ENCODE measurements at places on chromosomes 13 and 19.

DNA sequence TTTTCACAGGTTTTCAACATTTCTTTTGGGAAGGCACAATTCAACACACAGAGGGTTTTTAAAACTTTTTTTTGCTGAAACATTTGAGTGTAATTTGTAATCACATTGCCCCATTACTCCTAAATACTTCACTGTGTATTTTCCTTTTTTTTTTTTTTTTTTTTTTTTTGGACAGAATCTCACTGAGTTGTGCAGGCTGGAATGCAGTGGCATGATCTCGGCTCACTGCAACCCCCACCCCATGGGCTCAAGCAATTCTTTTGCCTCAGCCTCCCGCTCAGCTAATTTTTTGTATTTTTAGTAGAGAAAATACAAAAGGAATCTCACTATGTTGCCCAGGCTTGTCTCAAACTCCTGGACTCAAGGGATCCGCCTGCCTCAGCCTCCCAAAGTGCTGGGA is 14.8 kb upstream of the DNAJC15 start:
- no peak for DNase-seq

- no peak for DNase-seq
Observed at GRCh38 chr19:14507704-14508542, 10.3 kb downstream of the DNAJB1 start.

- DNase-seq = no peak
Observed at GRCh38 chr19:30712431-30713337, 340.5 kb downstream of the ZNF536 start.

- no peak for DNase-seq
Observed at GRCh38 chr19:17325881-17326594, 8.6 kb downstream of the ANO8 start.

DNA sequence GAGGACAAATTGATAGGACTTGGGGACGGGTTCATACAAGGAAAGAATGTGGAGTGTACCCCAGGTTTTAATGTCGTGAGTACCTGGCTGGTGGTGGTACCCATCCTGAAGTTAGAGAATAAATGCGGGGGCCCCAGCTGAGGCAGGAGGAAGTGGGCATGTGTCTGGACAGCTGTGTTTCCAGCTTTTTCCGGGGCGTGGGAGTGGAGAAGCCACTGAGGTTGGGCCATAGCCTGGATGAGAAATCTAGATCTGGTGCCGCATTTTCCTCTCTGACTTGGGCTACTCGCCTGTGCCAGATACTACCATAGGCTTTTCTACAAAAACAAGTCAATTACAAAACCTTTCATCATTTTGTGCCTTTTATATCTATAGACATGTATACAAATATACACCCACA is 147.4 kb downstream of the STK24 start:
- no peak for DNase-seq

DNA sequence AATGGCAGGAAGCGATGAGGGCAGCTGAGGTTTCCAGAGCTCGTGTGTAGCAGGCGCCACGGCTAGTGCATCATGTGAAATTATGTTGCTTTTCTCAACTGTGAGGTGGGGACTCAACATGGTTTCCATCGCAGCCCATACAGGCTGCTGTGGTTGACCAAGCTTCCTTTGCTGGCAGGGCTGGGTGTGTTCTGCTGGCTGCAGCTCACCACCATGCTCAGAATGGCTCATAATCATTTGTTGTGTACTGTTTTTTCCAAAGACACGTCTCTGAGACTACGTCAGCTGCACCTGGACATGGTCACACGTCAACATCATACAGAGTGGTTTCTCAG is 16.1 kb upstream of the RASA3 start:
- DNase-seq = no peak

- no peak for DNase-seq
Observed at GRCh38 chr13:32026623-32027022, 5.0 kb upstream of the FRY start.

DNA sequence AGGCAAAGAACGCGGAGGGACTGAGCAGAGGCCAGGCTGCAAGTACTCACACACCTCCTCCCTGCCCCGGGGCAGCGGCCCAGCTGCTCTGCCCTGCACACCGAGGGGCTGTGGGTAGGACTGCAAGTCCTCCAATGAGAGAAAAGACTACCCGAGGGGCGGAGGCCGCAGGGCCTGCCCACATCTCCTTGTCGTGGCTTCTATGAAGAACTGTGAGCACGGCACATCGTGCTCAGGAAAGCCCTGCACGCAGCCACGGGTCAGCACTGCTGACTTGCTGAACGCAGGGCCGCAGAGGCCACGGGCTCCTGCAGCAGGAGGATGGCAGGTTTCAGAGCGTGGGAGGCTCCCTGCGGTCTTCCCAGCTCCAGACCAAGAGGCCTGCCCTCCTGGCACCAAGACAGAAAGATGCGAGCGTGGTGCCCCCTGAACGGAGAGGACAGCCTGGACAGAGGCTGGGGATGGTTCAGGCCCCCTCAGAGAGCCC is 37.4 kb downstream of the CEBPG start:
- DNase-seq = no peak

GRCh38 chr13:70363991-70364390 is 255.7 kb upstream of the KLHL1 start:
- DNase-seq = peak; percentile 4

DNA sequence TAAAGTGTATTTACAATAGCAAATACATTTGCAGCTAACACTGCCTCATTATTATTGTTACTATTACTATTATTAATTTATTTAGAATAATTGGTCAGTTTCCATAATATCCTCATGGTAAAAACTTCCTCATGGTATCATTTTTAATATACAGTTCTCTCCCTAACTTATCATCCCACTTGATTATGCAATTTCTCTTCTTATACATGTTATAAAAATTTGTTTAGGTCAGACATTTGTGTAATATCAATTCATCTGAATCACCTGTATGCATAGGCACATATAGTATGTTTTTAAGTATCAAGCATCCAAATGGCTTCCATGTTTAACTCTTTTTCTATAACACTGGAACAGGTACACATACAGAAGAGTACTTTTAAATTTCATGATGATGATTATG is 210.8 kb upstream of the STARD13 start:
- no peak for DNase-seq

DNA sequence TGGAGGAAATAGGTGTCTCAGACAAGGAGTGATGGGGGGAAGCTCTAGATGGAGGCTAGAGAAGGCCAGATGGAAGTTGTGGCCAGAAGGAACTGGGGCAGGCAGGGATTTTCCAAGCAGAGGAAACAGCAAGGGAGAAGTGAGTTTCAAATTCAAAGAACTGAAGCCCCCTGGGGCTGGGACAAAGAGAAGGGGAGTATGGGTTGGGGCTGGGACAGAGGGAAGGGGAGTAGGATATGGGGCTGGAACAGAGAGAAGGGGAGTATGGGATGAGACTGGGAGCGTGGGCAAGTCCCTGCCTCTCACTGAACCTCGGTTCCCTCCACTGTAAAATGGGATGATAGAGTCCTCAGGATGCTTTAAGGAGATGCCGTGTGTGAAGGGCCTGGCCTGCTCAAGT is 1.9 kb upstream of the GTF2F1 start:
- DNase-seq = no peak

DNA sequence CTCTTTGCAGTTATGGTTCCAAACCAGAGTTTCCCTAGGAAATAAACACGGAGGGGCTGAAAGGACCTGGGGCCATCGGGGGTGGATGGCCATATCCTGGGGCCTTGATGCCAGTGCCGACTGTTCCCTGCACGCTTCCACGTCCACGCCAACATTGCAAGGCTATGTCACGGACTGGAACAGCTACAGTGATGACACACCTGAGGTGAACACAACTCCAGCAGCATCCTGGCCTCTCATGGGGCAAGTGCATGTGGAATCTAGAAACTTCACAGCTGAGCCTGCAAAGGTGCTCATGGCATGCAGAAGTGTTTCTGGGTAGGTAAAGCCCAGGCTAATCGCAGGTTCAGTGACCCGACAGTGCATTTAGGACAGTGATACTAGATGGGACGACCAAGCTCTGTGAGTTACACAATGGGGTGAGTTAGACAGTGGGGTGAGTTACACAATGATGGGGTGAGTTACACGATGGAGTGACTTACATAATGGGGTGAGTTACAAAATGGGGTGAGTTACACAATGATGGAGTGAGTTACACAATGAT is 52.0 kb upstream of the GAS6 start:
- no peak for DNase-seq

- DNase-seq = no peak
Observed at GRCh38 chr13:46797501-46798237, 708 bp upstream of the ESD start.

DNA sequence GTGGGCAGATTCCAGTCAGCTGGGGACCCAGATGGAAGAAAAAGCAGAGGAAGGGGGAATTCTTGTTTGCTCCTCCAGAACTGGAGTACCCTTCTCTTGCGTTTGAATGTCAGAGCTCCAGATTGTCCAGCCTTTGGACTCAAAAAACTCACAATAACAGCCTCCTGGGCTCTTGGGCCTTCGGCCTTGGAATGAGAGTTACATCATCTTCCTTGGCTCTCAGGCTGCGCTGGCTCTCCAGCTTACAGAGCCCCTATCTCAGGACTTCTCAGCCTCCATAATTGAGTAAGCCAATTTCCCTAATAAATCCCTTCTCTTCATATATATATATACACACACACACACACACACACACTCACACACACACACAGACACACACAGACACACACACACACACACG is 1215.7 kb upstream of the SLC10A2 start:
- DNase-seq = no peak

DNA sequence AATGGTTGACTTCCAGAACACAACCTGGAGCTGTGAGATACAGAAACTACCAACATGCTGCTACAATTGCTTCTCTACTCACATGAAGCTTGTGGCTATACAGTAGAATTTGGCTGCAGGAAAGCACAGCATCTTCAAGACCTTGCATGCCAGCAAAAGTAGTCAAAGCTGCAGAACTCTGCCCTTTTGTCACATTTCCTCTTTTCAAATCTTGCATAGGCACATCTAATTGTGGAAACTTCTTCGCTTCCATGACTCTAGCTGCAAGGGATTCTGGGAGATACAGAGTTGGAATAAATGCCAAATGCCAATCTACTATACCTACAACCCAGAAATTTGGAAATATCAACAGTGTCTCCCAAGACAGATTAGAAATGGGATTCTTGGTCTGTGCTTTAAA is 462.2 kb downstream of the FOXO1 start:
- no peak for DNase-seq

DNA sequence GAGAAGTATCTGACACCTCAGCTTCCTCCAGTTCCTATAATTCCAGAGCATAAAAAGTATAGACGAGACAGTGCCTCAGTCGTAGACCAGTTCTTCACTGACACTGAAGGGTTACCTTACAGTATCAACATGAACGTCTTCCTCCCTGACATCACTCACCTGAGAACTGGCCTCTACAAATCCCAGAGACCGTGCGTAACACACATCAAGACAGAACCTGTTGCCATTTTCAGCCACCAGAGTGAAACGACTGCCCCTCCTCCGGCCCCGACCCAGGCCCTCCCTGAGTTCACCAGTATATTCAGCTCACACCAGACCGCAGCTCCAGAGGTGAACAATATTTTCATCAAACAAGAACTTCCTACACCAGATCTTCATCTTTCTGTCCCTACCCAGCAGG is 3.1 kb downstream of the KLF5 start:
- no peak for DNase-seq

- no peak for DNase-seq
Observed at GRCh38 chr13:46207828-46208227, 3.9 kb upstream of the LRRC63 start.

GRCh38 chr13:110993788-110994187 is 78.9 kb upstream of the ANKRD10 start:
- no peak for DNase-seq

DNA sequence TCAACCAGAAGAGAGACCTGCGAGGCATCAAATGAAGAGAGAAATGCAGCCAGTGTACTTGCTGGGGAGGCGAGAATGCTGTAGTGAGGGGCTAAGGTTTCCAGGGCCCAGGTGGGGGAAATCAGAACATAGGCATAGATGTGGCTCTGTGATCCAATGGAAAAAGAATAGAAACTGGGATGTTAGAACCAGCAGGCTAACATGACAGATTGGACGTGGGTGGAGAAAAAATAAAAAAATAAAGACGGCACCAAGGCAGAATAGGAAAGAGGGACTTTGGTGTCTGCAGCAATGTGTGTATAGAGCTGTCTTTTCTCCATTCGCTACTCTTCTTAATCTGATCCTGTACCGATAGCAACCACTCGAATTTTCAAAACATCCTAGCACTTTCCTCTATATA is 381.0 kb upstream of the NBEA start:
- no peak for DNase-seq

GRCh38 chr19:35882114-35882832 is 13.9 kb downstream of the APLP1 start:
- DNase-seq = peak; percentile 75

DNA sequence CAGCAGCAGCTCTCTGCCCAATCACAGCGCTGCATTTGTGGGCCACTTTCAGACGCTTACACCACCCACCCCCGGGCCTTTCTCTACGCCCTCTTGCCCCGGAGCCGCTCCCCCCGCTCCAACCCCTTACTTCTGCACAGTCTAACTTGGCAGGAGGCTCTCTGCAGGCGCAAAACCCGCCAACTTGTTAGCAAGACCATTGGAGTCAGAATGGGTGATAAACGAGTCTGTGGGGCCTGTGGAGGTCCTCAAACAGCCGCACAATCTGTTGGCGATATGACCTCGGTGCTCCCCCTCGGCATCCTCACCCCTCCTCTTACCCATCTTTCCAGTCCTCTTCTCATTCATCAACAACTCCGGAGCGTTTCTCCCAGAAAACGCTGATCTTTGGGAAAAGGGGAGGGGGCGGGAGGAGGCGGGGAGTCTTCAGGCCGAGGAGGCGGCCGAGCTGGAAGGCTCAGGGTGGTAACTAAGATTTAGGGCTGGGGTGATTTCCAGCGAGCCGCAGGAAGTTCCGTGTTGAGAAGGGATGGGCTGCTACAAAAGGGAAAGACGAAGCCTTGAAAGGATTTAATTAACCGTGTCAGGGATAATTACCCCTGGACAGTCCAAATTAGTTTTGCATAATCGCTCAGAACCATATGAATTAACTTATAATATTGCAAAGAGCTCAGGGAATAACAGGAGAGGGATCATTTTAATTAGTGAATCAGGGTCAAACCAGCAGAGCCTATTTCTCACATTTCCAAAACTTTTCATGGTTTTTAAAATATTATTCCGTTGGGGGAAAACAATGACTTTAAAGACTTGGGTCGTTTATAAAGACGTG is 4.1 kb downstream of the SOX21 start:
- no peak for DNase-seq

DNA sequence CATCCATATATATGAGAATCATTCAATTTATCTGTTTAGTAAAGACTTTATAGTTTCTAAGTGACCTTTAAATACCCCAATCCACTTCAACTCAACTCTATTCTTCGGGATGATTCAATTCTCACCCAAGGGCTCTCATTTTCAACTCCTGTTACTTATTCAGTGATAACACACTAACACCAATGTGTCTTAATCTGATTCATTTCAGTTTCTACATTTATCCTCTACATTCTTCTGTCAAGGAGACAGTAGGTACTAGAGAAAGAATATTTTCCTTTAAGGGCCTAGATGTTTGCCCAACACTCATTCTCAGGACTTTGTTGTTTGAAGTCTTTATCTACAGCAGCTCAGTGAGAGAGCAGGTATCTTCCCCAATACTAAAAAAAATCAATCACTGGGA is 7.1 kb downstream of the ARGLU1 start:
- no peak for DNase-seq

GRCh38 chr19:6318772-6319171 is 14.6 kb downstream of the ACER1 start:
- no peak for DNase-seq
